Stimulated activated CD4-positive, alpha-beta T cell treated with anti-CD3 and anti-CD28 coated beads, Interleukin-15, amount 100 ng/mL, for 1 hour (primary cell): ENCODE measurements at places on chromosomes 12 and 14.

DNA sequence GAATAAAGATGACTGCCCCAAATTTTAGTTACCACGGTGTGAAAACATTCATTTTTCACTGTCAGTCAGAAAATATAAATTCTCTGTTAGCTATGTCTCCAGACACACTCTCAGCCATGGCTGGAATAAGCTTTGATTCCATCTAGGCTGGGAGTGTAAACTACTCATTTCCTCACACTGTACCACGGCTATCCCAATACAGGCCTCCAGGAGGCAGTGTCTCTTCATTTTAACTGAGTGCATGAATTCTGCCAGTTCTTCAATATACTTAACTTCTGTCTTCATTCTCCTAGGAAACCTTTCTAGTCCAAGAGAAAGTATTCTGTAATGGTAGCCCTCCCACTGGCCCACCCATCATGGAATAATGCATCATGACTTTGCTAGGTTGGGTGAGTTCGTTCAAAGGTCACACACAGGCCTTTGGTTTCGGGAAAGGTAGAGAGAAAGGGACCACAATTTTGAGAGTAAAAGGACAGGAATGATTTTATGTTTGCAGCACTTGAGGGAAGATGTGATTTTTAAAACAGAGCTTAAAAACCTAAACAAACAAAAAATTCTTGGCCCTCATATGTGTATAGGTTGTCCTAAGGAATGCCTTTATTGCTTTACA is 381.1 kb downstream of the SEC23A start:
- DNase-seq = no peak

GRCh38 chr12:3150931-3151835 is 74.0 kb downstream of the TSPAN9 start:
- DNase-seq = no peak

DNA sequence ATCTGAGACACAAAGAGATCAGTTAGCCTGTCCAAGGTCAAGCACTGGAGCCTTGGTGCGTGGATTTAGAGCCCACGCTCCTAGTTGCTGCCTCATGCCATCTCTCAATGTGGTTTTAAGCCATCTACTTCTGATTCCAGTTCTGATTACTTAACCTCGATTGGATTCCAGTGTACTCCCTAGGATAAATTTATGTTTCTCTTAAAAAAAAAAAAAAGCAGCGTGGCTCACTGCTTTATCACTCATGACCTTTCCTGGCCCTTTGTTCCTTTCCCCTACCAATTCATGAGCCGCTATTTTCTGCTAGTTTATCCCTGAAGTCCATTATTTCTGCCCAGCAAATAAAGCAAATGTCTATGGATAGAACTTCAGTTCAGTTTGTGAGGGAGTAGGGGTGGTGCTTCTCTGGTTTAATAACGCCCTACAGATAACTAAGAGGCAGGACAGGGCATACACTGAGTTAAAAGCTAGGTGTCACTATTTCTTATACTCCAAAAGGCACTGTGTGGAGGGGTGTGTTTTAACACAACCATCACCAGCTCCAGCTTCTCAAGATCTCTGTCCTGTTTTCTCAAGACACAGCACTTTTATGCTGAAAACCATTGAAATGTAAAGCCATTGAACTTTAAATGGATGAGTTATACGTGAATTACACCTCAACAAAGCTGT is 9.8 kb upstream of the PARP11 start:
- no peak for DNase-seq

- DNase-seq = no peak
Measured at GRCh38 chr12:28460420-28461130, 270.3 kb downstream of the CCDC91 start.

- DNase-seq = no peak
Measured at GRCh38 chr14:95318399-95319311, 1.1 kb downstream of the CLMN start.

GRCh38 chr12:24952389-24952788 is 3.5 kb upstream of the BCAT1 start:
- DNase-seq = no peak
